Tibial artery (tissue), 4 donors: ENCODE measurements at places on chromosomes 16 and 17.

GRCh38 chr17:66438101-66438500 lies 135.7 kb downstream of the PRKCA start:
- no peak for DNase-seq
- H3K4me3 ChIP-seq: no peak overlapping the region
- no peaks in the 10 kb centered on the region for H3K27me3 ChIP-seq
- no peaks in the 10 kb centered on the region for H3K36me3 ChIP-seq
- no peaks in the 10 kb centered on the region for H3K4me1 ChIP-seq

GRCh38 chr17:69358688-69359596 lies 32.0 kb upstream of the ABCA5 start:
- H3K27me3 ChIP-seq: no peaks in the 10 kb centered on the region
- no peak overlapping the region for H3K4me3 ChIP-seq
- H3K27ac ChIP-seq: no peak overlapping the region
- no peaks in the 10 kb centered on the region for H3K4me1 ChIP-seq

- peaks cover 46% of the 10 kb centered on the region for H3K4me1 ChIP-seq
- no peaks in the 10 kb centered on the region for H3K27me3 ChIP-seq
- peaks cover 41% of the 10 kb centered on the region for H3K36me3 ChIP-seq
- H3K27ac ChIP-seq: peak overlapping the region; percentile 81
- no peak overlapping the region for H3K4me3 ChIP-seq
- DNase-seq: no peak
Observed at GRCh38 chr17:8138374-8138671, 13.9 kb downstream of the PER1 start.

- no peak overlapping the region for H3K4me3 ChIP-seq
- H3K27ac ChIP-seq: no peak overlapping the region
- H3K36me3 ChIP-seq: no peaks in the 10 kb centered on the region
- no peaks in the 10 kb centered on the region for H3K27me3 ChIP-seq
Observed at GRCh38 chr17:45676695-45677094, 107.4 kb upstream of the CRHR1 start.

GRCh38 chr17:79852748-79853147 lies 13.5 kb upstream of the CBX4 start:
- H3K36me3 ChIP-seq: no peaks in the 10 kb centered on the region
- no peak overlapping the region for H3K4me3 ChIP-seq
- peaks cover 61% of the 10 kb centered on the region for H3K27me3 ChIP-seq
- DNase-seq: no peak

- H3K27ac ChIP-seq: no peak overlapping the region
- no peak for DNase-seq
- H3K4me1 ChIP-seq: no peaks in the 10 kb centered on the region
- no peaks in the 10 kb centered on the region for H3K36me3 ChIP-seq
- no peaks in the 10 kb centered on the region for H3K27me3 ChIP-seq
Observed at GRCh38 chr17:33019161-33019890, 27.7 kb downstream of the SPACA3 start.

GRCh38 chr17:55969562-55970324 lies 183.5 kb upstream of the ANKFN1 start:
- no peak overlapping the region for H3K4me3 ChIP-seq
- H3K36me3 ChIP-seq: no peaks in the 10 kb centered on the region
- no peaks in the 10 kb centered on the region for H3K4me1 ChIP-seq
- no peak for DNase-seq
- no peak overlapping the region for H3K27ac ChIP-seq

DNA sequence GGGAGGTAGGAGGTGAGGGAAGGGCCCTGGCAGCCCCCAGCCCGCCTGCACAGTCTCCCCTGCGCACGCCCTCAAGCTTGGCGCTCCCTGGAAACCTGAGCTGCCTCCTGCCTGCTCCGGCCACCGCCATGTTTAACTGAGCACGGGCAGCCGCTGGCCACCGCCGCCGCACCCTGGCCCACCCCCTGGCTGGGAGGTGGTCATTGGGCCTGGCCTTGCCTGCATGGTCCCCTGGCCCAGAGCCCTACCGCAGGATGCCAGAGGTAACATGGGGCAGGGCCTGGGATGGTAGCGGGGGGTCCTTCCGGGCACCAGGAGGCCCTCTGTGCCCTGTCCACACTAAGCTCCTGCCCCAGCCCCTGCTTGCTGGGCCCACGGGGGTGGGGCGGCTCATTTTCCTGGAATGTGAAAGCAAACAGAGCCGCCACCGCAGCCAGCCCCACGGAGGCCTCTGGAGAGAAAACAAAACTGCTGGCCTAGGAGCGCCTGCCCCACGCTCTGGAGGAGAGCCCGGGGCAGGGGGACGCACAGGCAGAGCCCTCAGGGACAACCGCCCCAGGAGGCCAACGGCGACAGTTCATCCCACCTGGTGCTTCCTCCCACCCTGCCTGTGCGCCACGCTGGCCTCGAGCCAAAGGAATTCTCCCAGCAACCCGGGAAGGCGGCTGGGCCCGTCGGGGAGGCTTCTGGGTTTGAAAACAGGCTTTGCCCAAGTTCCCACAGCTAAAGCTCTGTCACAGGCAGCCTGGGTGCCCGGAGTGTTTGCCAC lies 8.9 kb downstream of the NHERF2 start:
- H3K27me3 ChIP-seq: no peaks in the 10 kb centered on the region
- peak overlapping the region; percentile 98 for H3K27ac ChIP-seq
- peak; percentile 90 for DNase-seq

- H3K27ac ChIP-seq: peak overlapping the region; percentile 61
- no peak overlapping the region for H3K4me3 ChIP-seq
- DNase-seq: no peak
- H3K36me3 ChIP-seq: peaks cover 10% of the 10 kb centered on the region
- H3K27me3 ChIP-seq: no peaks in the 10 kb centered on the region
Observed at GRCh38 chr17:75476752-75477489, 20.5 kb downstream of the TMEM94 start.

DNA sequence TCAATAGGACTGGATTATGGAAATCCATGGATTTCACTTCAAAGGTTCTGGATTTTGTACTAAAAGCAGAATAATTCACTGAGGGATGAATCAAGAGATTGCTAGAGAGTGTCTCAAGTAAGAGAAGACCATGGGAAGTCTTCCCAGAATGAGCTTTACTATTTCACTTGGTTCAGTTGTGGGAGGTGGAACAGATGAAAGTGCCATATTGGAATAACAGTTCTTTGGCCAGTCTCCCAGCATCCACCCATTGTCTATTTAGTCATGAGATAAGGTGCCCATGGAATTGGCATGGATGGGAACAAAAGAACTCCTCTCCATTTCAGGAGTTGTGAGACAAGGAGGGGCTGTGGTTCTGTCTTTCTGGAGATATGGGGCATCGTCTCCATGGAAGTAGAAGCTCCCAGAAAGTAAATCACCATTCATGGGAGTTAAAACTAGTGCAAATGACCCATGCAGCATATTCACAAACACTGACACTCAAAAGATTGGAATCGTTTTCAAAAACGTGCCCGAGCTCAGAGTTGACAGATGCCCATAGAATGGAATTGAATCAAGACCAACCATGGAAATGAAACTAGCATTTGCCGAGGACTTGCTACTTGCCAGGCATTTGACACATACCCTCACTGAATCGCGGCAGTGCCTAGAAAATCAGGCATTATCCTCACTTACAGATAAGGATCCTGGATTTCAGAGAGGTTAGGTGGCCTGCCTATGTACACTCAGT lies 36.2 kb upstream of the CLEC3A start:
- no peak overlapping the region for H3K27ac ChIP-seq
- H3K4me1 ChIP-seq: peaks cover 15% of the 10 kb centered on the region
- H3K27me3 ChIP-seq: no peaks in the 10 kb centered on the region
- H3K36me3 ChIP-seq: no peaks in the 10 kb centered on the region
- DNase-seq: no peak

DNA sequence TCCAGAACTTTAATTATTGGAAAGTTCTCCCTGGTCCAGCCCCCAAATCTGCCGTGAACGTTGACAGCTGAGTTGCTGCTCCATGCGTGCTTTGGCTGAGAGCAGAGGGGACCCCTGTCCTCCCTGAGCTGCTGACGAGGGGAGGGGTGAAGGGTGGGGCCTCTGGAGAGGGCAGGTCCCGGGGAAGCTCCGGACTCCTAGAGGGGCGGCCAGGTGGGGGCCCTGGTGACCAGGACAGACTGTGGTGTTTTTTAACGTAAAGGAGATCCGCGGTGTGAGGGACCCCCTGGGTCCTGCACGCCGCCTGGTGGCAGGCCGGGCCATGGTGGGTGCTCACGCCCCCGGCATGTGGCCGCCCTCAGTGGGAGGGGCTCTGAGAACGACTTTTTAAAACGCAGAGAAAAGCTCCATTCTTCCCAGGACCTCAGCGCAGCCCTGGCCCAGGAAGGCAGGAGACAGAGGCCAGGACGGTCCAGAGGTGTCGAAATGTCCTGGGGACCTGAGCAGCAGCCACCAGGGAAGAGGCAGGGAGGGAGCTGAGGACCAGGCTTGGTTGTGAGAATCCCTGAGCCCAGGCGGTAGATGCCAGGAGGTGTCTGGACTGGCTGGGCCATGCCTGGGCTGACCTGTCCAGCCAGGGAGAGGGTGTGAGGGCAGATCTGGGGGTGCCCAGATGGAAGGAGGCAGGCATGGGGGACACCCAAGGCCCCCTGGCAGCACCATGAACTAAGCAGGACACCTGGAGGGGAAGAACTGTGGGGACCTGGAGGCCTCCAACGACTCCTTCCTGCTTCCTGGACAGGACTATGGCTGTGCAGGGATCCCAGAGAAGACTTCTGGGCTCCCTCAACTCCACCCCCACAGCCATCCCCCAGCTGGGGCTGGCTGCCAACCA lies at the start of gene MC1R:
TSS of gene MC1R (plus strand) at position 410 of the 895 bp plus-strand sequence. CDS start at position 807, 397 bp downstream.
- H3K27me3 ChIP-seq: no peaks in the 10 kb centered on the region
- no peak within 1 kb of the TSS for H3K27ac ChIP-seq
- no peaks in the 10 kb centered on the region for H3K4me1 ChIP-seq
- DNase-seq: no peak

DNA sequence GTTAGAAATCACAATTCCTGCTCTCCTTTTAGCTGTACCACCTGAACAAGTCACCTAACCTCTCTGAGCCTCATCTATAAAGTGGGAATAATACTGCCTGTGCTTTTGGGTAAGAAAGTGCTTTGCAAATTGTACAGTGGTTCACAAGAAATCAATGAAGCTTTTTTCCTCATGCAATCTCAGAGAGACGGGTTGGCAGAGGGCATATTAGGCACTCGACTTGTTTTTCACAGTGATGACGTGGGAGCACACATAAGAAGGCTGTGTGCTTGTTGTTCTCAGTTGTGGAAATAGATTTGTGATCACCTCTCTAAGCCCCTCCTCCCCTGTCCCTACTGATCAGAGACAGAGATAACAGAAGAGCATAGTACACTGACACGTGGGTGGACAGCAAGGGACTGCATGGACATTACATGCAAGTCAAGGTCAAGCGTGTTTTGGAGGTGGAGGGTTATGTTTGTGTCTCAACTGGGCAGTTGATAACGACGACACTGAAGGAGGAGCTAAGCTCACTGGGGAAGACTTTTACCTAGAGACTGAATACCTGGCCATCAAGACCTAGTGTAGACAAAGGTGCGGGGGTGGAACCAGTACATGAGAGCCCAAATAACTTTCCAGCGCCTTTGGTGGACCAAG lies 1.7 kb upstream of the GPT2 start:
- no peak overlapping the region for H3K27ac ChIP-seq
- H3K36me3 ChIP-seq: no peaks in the 10 kb centered on the region
- no peak overlapping the region for H3K4me3 ChIP-seq
- no peak for DNase-seq
- peaks cover 2% of the 10 kb centered on the region for H3K27me3 ChIP-seq
- no peaks in the 10 kb centered on the region for H3K4me1 ChIP-seq

GRCh38 chr16:28491230-28491969 lies 474 bp downstream of the CLN3 start:
- no peaks in the 10 kb centered on the region for H3K4me1 ChIP-seq
- H3K4me3 ChIP-seq: peak overlapping the region; percentile 83
- peak; percentile 75 for DNase-seq
- H3K36me3 ChIP-seq: peaks cover 11% of the 10 kb centered on the region

GRCh38 chr17:47676199-47676472 lies 17.8 kb upstream of the TBKBP1 start:
- no peak for DNase-seq
- no peak overlapping the region for H3K27ac ChIP-seq
- no peak overlapping the region for H3K4me3 ChIP-seq
- H3K27me3 ChIP-seq: no peaks in the 10 kb centered on the region
- no peaks in the 10 kb centered on the region for H3K4me1 ChIP-seq

GRCh38 chr17:4497101-4497824 lies 1.4 kb upstream of the SPNS2 start:
- peak overlapping the region; percentile 82 for H3K27ac ChIP-seq
- H3K36me3 ChIP-seq: no peaks in the 10 kb centered on the region
- no peak for DNase-seq
- H3K4me3 ChIP-seq: no peak overlapping the region

DNA sequence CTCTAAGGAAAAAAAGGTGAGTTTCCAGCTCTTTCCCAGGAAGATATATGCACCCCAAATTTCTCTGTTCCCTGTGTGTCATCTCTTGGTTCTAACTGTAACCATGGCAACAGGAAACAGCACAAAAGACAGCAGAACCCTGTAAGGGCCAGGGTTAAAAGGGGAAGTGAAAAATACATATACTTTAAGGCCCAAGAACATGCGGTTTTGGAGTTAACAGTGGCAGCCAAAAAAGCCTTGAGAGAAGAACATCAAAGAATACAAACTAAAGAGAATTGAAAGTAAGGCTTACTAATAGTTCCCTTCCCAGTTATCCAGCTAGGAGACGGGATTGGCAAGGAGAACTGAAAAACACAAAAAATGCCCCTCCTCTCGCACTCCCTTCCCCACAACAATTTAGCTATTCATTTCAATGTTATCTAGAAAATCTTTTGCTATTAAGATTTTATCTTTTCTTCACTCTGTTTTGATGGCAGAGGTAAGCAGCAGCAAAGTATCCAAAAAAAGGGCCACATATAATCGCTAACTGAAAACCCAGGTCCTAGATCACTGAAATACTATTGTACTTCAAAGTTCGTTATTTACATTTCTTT lies 1.5 kb downstream of the SPOP start:
- DNase-seq: no peak
- peak overlapping the region; percentile 99 for H3K27ac ChIP-seq
- no peaks in the 10 kb centered on the region for H3K27me3 ChIP-seq

DNA sequence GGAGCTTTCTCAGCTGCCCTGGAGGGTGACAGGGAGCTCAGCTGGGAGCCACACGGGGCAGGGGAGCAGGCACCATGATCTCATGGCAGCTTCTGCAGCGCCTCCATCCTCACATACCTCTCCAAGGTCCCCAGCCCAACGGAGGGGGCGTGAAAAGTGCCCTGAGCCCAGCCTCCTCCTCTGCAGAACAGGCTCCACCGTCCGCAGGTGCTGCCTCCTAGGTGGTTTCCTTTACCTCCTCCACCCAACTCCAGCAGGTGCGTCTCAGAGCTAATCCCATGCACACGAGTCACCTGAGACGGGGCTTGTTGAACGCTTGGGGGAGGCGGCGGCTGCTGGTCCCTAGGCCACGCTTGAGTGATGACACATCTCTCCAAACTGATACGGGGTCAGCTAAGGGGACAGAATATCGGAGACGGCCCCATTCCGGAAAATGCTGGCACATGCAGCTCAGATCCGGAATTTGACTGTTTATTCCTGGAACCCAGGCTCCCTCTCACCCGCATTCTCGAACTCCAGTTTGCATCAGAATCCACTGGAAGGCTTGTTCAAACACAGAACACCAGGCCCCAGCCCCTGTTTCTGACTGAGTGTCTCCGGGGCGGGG lies 387 bp upstream of the SLC38A8 start:
- no peaks in the 10 kb centered on the region for H3K4me1 ChIP-seq
- DNase-seq: no peak
- H3K27me3 ChIP-seq: peaks cover 31% of the 10 kb centered on the region
- H3K4me3 ChIP-seq: no peak overlapping the region

GRCh38 chr16:82639666-82640336 lies 13.0 kb downstream of the CDH13 start:
- no peaks in the 10 kb centered on the region for H3K36me3 ChIP-seq
- no peak overlapping the region for H3K27ac ChIP-seq
- H3K27me3 ChIP-seq: no peaks in the 10 kb centered on the region
